GM12892 (cell line): ENCODE measurements at places on chromosomes 16 and 17.

- no peak for DNase-seq
Measured at GRCh38 chr17:49452201-49452600, 37.5 kb upstream of the PHB1 start.

DNA sequence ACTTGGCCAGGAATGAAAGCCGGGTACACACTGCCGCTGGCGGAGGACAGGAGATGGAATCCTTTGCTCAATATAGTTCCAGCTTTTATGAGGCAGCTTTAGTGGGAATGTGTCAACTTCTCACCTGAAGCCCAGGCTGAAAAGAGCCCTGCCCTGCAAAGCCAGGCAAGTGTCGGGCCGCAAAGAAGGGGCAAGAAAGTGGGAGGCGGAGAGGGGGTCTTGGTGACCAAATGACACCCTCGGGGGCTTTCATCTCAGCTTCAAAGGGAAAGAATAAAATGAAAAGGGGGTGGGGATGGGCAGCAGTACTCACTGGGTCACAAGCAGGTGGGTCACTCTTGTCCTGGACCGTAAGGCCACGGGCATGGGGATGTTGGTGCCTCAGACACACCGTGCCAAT is 62.9 kb downstream of the C16orf95 start:
- no peak for DNase-seq

DNA sequence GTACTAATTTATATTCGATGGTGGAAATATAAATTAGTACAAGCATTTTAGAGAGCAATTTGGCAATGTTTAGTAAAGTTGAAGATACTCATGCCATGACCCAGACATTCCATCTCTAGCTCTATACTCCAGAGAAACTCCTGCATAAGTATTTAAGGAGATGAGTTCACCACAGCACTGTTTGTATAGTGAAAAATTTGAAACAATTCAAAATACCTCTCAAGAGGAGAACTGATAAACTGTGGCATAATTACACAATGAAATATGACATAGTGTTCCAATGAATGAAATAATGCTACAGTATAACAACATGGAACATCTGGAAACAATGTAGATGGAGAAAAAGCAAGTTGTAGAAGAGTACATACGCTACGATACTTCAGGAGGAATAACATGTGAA is 48.6 kb upstream of the IRX3 start:
- DNase-seq, result no peak

GRCh38 chr17:19494961-19495806 is 38.5 kb upstream of the SLC47A1 start:
- DNase-seq, result no peak

- DNase-seq, result no peak
Measured at GRCh38 chr17:5621729-5622128, 37.4 kb upstream of the NLRP1 start.

DNA sequence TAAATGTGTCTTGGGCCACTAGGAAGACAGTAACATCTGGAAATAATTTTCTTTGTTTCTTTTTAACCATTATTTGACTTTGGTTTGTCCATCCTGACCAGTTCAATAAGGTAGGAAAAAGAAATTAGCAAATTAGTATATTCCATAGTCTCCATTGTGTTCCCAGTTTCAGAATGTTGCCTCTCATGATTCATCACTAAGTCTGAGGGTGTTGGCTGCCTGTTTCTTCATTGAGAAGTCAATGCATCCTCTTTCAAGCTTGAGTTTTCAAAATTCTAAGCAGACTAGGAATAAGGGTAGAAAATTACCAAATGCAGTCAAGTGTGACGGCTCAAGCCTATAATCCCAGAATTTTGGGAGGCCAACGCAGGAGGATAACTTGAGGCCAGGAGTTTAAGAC is 41.9 kb downstream of the ZFHX3 start:
- no peak for DNase-seq

- DNase-seq, result no peak
Measured at GRCh38 chr17:49878931-49879904, 31.3 kb upstream of the TAC4 start.

DNA sequence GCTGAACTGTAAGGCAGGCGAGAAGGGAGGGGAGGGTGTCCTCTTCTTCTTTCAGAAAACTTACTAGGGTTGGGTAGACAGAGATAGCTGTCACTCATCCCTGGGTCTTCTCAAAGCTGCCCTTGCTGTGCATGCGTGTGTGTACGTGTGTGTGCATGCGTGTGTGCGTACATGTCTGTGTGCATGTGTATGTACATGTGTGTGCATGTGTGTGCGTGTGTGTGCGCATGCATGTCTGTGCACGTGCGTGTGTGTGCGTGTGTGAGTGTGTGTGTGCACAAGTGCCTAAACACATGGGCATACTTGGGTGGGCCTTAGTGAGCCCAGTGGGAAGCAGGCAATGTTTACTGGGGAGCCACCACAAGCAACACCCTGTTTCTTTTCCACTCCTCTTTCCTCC is 154.8 kb upstream of the TNRC6C start:
- DNase-seq, result no peak

- DNase-seq, result no peak
Measured at GRCh38 chr16:74740795-74741304, 33.8 kb downstream of the FA2H start.

- DNase-seq, result no peak
Measured at GRCh38 chr16:69201787-69202186, 14.8 kb downstream of the SNTB2 start.

GRCh38 chr17:70314096-70314495 is 144.8 kb downstream of the KCNJ2 start:
- DNase-seq, result no peak

DNA sequence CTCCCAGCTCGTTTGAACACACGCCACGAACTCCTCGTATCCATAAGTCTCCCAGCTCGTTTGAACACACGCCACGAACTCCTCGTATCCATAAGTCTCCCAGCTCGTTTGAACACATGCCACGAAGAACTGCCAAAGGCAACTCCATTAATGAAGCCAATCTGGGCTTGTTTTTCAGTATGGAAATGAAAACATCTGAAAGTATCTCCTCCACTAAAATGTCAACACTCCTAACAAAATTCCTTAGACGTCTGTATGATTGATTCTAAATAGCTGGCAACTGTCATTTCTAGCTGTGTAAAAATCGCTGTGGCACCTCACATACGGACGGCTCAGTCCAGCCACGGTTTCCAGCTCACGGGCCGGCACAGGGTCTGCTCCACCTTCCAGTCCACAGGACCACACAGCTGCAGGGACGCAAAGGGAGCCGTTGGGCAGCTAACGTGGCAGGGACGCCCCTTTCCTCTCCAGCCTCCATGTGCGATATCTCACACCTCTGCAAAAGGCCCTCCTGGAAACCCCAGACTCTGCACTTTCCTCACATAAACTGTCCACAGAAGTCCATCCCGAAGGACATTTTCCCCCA is 67.1 kb upstream of the METRNL start:
- no peak for DNase-seq

DNA sequence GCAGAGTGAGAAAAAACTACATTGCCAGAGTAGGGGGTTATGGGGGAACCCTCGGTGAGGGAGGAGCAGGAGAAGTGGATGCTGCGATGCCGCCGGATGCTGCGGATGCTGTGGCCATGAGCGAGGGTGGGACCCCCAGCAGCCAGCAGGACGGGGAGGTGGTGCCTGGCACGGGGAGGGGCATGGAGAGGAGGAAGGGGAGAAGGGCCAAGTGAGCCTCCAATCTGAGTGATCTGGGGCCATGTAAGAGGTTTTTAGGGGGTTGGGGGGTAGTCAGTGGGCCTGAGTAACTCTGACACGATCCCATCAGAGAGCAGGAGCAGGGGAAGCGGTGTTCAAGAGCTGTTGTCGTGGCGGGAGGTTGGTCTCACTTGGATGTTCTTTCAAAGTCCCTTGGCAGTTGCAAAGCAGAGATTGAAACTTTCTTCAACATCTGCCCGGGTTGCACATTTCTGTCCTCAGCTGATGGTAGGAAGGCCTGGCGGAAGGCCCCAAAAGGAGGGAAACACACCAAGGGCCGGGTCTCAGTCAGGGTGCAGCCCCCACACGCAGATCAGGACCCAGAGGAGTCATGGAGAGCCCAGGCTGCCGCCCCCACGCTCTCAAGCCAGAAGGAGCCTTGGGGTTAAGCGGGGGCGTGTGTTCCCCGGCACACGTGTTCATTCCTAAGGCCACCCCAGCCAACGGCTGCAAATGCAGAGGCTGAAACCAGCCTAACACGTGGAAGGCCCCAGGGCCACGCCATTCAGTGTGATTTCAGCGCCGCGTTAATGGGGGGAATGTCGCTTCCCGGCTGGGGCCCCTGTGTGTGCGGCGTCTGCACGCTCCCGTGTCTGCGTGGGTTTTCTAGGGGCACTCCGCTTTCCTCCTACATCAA is 81.7 kb downstream of the ZDHHC7 start:
- DNase-seq, result no peak

DNA sequence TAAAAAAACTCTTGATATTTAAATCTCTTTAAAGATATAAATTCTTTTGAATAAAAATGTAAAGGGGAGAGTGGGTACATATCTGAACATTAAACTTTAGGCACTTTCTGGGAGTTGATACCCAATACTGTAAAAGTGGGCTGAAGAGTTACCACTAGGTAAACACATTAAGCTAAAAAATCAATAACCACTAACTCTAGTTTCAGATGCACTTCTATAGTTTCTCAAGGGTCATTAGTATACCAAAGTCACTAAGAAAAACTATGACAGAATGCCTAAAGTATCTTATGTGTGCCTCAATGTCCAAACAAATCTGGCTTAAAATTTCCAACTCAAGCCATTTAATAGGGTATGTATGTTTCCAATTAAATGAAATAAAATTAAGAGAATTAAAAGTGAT is 13.1 kb upstream of the CFDP1 start:
- no peak for DNase-seq

DNA sequence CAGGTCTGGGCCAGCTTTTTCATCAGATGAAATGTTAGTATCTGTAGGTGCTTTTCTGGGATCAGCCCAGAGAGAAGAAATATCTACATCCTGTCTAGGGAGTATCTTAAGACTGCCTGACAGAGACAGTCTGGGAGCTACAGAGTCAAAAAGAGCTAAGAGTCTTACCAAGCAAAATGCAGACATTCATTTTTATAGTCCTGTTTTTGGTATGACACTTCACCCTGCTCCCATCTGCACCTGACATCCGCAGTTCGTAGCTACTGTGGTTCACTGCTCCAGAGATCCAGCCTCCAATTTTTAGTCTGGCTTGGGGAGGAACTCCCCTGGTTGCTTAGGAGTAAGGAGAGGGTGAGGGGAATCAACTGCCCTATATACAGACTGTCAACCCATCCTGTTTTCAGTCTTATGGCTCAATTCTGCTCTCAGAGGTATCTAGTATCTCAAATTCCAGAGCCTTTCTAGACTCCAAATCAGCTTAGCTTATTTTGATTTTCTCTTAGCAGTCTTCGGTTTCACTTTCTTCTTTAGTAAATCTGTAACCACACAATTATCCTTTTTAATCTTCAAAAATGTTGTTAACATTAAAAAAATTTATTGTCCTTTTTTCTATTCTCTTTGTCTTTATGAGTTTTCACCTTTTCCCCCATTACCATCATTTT is 97.8 kb downstream of the TMEM100 start:
- no peak for DNase-seq

DNA sequence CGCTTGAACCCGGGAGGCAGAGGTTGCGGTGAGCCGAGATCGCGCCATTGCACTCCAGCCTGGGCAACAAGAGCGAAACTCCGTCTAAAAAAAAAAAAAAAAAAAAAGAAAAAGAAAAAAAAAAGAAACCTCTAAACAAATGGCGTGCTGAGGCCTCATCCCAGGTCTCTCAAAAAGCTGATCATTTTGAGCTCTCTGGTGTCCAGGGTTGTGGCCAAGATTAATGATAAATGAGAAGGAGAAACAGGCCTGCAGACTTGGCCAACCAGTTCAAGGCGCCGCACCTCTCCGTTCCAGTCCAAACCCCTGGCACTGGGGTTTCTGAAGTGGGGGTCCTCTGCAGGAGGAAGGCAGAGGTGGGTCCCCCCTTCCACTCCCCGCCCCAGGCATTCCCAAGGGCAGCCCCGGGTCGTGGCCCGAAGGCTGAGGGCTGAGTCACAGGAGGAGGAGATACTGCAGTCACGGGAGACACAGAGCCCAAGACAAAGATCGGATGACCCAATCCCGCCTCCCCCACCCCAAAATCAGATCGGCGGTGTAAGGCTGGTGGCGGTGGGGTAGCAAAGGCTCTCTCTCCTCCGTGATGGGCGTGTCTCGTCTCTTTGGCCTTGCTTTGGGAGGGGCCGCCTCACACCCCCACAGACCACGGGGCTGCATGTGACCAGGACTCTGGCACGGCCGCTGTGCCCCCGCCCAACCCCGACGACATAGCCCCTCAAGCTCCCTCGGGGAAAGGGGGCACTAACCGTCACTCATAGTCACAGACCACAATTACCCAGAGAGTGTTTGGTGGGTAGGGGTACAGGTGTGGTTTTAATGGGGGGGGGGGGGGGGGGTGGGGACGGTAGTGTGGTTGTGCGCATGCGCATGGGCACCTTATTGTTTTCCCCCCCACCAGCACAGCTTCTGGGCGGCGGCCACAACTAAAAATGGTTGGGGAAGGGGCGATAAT is 1.1 kb downstream of the VAT1 start:
- DNase-seq, result peak; percentile 37

- no peak for DNase-seq
Measured at GRCh38 chr16:68529608-68529930, 9.5 kb upstream of the ZFP90 start.

GRCh38 chr16:89695086-89695874 is 6.2 kb downstream of the SPATA2L start:
- DNase-seq, result no peak

DNA sequence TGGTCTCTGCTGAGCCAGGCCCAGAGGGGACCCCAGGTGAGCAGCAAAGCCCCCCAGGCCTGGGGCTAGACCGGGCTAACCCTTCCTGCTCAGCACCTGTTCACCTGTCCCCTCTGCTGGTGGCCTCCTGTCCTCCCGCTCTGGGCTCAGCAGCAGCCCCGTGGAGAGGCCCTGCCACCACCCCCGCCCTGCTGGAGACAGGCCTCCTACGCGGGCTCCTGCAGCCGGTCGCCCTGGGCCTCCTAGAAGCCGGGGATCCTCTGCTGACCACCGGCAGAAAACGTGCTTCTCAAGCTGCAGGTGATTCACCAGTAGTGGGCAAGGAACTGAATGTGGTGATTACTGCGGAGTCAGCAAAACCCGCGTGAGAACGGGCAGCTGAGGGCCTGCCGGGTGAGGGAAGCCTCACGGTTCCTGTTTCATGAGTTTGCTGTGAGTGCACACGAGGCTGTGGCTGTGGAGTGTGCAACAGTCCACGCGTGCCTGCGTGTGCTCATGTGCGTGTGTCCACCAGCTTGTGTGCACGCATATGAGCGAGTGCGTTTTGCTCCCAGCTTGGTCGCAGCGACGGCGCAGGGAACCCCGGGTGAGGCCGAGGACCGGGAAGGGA is 792 bp downstream of the SECTM1 start:
- no peak for DNase-seq

GRCh38 chr16:87841340-87842208 is 27.7 kb downstream of the SLC7A5 start:
- DNase-seq, result no peak

DNA sequence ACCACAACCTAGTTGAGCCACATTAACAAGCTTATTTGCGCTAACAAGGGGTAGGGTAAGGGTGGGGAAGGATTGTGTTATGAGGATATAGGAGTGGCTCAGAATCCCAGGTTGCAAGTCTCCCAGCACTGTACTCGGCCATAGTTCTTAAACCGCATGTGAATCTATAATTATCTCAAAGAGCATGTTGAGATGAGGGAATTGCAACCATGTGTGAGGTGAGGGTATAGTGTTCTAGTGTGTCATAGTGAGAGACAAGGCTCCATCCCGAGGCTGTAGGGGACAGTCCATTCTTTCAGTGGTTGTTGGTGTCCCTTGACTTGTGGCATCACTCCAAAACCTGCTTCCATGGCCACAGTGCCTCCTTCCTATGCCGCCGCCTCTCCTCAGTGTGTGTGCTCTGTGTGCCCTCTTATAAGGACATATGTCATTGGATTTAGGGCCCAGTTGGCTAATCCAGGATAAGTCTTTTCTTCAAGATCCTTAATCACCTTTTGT is 22.7 kb upstream of the ATP5MC1 start:
- DNase-seq, result no peak
